ENCODE measurements at places on chromosomes 2 and 18.

GRCh38 chr18:49206717-49207116 lies 253.7 kb downstream of the DYM start:
- DNase-seq = no peak

- no peak for DNase-seq
Observed at GRCh38 chr18:23588836-23589560, 2.7 kb upstream of the NPC1 start.

DNA sequence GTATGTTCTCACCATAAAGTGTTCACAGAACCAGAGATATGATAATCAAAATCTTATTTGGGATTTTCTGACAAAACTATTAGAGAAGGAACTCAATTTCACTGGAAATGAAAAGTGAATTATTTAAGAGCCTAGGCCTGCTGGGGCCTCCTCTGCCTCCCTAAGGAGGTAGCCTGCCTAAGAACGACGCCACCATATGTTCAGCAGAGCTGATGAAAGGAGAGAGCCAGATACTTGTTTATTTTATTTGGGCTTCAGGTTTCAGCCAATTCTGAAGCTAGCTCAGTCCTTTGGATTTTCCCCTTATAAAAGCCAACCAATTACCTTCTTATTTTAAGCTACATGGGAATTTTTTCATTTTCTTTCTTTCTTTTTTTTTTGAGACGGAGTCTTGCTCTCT lies 433.1 kb upstream of the MAP2 start:
- DNase-seq = no peak

DNA sequence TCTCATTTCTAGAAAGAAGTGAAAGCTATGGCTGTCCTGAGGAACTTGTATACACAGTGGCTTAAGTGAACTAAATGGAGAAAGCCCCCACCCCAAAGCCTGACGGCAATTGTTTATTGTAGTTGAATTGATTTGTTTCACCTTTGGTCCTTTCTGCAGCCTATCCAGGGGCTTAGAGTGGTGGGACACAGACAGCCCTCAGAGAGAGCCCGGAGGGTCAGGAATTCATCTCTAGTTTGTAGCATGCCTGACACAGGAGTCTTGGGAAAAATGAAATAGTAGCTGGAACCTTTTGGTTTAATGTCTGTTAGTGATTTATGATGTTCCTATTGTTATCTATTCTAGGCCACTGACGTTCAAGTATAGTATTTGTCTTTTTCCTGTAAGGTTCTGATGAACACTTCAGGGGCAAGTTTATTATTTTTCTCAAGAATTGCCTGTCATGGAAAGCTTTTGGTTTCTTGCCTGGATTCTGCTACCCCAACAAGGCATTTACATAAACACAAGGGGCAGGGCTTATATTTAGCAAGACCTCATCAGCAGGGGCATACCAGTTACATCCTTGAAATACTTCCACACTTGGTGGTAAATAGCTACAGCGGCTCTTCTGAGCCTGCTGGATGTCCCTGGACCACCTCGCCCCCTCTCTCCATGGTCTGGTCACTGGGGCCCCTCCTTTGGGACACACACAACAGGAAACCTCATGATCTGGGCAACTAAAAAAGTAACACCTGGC lies 44.4 kb downstream of the KCNE4 start:
- DNase-seq = no peak

DNA sequence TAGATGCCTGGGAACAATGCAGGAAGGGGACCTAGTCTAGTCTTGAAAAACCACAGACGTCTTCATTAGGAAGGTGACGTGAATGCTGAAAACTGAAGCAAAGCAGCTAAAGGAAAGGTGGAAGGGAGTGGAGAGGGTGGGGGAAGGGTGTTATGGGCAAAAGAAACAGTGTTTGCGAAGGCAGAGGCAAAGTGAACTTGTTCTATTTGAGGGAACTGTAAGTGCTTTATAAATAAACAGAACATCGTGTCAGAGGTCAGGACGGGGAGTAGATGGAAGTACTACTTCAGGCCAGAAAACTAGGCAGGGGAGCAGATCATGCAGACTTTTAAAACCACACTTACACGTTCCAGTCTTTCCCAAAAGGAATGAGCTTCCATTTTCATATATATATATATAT lies 57.8 kb downstream of the FASTKD2 start:
- no peak for DNase-seq

DNA sequence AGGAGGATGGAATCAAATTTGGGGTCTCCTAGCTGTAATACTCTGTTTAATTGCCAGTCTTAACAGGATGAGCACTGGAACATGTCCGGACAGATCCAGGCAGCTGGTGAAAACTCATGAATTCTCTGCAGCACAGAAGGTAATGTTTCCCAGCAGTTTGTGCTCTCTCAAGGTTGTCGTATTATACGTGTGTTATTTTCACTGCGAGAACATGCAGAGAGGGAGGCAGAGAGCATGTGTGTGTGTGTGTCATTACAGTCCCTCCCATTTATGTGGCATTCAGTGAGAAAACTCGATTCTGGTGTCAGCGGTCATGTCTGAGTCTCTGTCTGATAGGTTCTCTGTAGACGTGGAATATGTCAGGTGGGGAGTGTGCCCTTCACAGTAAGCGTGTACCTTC lies 150.2 kb upstream of the POU3F3 start:
- DNase-seq = no peak

DNA sequence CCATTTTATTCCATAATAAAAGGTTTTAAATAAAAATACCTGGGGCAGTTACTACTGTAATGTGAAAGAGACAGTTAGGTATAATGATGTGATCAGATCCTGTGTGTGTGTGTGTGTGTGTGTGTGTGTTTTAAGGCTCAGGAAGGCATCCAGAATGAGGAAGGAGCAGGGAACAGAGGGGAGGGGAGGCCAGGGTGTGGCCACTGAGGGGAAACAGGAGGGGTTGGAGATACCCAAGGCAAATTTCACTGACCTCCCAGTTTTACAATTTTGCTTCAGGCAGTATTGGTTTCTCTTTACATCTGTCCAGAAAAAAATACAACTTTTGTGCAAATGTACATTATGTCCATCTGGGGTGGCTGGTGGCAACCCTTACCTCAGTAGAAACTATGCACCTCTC lies 163.5 kb upstream of the FBXO11 start:
- DNase-seq = no peak

DNA sequence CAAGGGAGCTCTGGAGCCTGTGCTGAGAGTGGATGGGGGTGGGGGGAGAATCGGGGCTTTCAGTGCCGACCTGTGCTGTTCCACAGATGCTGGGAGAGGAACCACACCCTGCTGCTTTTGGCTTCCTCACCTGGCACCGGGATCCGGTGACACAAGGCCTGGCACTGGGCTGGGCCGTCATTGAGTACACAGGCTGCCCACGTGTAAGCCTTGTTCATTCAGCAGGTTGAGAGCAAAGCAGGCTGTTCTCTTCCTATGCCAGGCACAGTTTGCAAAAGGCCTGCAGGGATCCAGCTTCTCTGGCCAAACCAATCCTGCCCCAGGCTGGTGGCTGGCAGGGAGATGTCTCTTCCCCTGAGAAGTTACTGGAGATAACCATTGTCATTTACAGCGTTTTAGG lies 17.1 kb downstream of the TRIB2 start:
- no peak for DNase-seq

DNA sequence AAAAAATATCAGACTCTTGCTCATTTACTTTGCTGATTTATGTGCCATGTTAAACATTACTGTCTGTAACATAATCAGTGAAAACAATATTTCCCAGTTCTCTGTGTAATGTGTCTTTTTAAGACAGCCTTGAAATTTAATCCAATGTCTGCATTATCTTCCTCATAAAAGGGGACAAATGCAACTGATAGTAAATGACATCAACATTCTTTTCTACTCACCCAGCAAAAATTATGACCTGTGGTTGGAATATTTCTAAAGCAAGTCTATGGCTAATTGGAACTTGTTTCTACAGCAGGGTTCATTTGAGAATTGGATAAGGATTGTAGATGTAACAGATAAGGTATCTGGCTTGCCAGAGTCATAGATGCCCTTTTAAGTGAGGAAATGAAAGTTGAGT lies 34.8 kb downstream of the C1D start:
- no peak for DNase-seq

DNA sequence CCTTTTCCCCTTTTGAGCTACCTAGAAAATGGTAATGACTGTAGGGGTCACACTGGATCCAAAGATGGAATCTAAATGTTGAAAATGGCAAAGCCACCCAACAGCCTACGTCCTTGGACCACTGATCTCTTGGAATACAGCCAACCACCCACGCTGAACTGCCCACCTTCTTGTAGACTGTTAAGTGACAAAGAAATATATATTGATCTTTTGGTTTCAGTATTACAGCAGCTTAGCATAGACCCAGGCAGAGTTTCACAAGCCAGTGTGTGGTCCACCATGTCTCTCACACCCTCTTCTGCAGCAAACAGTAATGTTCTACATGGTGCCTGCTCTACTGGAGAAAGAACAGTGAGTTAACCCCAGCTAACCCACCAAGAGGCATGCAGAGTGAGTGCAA lies 20.2 kb downstream of the CACNB4 start:
- no peak for DNase-seq
